ENCODE measurements at places on chromosomes 3 and 15.

DNA sequence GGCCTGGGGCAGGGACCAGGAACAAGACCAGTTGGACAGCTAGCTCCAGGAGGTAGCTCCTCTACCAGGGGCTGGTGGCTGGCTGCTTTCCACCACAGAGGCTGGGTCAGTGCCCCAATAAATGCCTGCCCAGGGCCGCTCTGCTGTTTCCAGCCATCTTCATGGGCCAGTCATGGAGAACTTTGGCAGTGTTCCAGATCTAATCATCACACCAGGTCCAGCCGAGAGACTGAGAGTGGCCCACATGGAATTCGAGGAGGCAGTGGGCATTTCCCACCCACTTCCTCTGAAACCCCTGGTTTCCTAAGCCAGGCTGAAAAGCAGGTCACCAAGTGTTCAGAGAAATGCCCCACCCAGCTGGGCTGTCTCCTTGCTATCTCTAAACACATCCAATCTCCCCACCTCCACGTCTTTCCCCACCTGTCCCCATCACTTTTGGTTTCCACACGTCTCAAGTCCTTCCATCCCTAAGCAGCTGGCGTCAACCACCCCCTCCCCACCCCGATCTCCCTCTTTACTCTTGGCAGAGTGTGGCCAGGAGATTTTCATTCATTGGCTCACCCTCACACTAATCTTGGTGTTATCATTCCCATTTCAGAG lies 190.0 kb upstream of the LINGO1 start:
- DNase-seq = no peak

GRCh38 chr3:123832692-123833397 lies 51.3 kb downstream of the MYLK start:
- DNase-seq = no peak

GRCh38 chr15:100651253-100651652 lies 48.9 kb downstream of the ASB7 start:
- DNase-seq = no peak

DNA sequence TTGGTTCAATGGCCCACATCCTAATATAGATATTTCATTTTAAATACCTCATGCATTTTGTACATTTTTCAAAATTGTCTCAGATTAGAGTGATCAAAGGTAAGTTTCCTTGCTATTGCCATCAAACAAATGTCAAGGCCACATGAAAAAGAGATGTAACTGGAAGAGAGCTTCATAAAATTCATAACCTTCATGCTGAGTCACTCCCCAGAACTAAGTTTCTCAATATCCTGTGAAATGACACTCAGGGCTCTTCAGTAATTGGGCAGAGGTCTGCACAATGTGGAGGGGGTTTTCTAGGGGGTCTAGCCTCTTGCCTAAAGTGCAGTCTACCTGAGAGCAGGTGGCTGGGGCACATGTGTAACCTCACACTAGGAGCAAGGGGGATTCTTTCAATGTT lies 152.2 kb upstream of the SLC2A2 start:
- DNase-seq = no peak

All from stimulated activated CD4-positive, alpha-beta T cell treated with anti-CD3 and anti-CD28 coated beads, Interleukin-1b, Interleukin-23, amount 100 ng/mL, for 4 hours (primary cell).